ENCODE measurements at places on chromosomes 3 and 15.
A peak's percentile ranks its signal among the peaks of the same experiment; 100 is the strongest.

- no peak for DNase-seq
Observed at GRCh38 chr3:149011676-149012075, 20.3 kb downstream of the GYG1 start.

DNA sequence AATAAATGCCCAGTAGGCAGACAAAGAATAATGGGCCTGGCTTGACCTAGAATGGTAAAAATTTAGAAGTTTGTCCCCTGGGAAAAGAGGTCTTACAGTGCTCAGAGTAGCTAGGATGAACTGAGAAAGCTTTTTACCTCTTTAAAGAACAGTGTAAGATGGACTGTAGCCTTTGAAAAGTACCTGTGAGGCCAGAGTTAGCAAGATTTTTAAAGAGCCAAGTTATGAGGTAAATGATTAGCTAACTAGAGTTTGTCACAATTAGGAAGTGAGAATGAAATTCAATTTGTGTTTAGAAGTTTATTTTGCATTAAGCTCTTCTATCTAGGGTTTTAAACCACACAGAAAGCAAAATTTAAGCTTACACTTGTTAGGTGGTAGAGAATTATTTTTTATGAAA, 480.9 kb downstream of the ZIC1 start:
- DNase-seq, result no peak

DNA sequence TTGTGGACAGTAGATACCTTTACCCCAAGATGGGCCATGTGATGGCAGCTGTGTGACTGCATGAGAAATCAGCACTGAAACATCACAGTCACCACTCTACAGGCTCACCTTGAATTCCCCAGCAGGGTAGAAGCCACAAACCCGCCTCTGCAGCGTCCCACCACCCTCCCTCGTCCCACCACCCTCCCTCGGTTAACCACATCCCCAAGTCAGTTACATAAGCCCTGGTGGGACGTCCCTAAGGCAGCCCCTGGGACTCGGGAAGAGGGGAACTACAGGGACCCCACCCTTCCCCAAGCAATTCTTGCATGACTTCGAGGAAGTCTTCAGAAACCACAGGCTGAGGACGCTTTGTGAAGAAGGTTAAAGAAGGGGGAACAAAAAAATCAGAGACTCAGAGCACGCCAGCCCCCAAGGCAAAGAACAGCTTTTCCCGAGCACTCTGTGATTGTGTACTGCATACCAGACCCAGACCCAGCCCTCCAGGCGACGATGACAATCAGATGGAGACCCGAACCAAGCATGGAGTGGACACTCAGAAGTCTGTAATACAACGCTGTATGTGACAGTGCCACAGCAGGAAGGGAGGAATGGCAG, 60.5 kb downstream of the SH3BP5 start:
- DNase-seq, result no peak

- DNase-seq, result no peak
Observed at GRCh38 chr15:26084771-26085170, 221.6 kb upstream of the ATP10A start.

GRCh38 chr15:45386420-45386819, 8.1 kb upstream of the GATM start:
- DNase-seq, result no peak

DNA sequence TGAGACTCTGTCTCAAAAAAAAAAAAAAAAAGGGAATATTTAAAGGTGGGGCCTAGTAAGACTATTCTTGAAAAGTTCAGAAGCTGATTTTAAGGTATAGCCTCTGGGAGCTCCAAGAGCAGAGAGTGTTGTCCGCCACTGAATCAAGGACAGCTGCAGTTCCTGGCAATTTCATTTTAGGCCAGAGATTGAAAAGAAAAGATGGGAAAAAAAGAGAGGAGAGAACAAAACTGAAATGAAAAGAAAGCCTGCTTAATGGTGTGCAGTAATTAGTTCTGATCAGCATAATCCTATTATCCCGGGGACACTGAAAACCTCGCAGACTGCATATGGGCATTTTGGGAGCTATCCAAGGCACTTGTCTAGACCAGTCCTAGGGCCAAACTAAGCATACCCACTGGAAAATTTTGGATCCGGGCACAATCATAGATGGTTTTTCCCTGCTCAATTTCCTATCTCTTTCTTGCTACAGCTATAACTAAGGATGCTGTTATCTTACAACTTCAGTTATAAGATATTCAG, 43.2 kb downstream of the EHHADH start:
- no peak for DNase-seq

GRCh38 chr3:171088964-171089754, 62.6 kb upstream of the SLC2A2 start:
- peak; percentile 77 for DNase-seq

- DNase-seq, result no peak
Observed at GRCh38 chr3:195101001-195101583, 169.9 kb downstream of the XXYLT1 start.

- no peak for DNase-seq
Observed at GRCh38 chr3:110815008-110815583, 256.5 kb upstream of the NECTIN3 start.

DNA sequence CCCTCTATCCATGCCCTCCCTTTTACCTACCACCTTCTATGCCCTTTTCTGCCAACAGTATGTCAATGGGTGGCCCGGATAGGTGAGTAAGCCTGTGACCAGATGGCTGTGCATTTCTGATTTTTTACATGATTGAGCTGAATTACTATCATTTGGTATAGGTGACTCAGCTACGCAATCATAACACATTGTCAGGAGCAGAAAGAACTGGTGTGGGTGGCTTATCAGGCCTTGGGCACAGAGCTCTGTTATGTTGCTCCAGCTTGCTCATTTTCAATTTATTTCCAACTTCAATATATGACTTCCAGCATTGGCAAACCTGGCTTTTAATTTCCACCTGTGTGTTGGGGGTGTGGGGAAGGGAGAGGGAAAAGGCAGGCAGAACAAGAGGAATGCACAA, 86.6 kb upstream of the AGBL1 start:
- no peak for DNase-seq

- DNase-seq, result no peak
Observed at GRCh38 chr3:95939235-95939809, 875.1 kb upstream of the EPHA6 start.

- no peak for DNase-seq
Observed at GRCh38 chr3:38214560-38214959, 49.2 kb downstream of the OXSR1 start.

DNA sequence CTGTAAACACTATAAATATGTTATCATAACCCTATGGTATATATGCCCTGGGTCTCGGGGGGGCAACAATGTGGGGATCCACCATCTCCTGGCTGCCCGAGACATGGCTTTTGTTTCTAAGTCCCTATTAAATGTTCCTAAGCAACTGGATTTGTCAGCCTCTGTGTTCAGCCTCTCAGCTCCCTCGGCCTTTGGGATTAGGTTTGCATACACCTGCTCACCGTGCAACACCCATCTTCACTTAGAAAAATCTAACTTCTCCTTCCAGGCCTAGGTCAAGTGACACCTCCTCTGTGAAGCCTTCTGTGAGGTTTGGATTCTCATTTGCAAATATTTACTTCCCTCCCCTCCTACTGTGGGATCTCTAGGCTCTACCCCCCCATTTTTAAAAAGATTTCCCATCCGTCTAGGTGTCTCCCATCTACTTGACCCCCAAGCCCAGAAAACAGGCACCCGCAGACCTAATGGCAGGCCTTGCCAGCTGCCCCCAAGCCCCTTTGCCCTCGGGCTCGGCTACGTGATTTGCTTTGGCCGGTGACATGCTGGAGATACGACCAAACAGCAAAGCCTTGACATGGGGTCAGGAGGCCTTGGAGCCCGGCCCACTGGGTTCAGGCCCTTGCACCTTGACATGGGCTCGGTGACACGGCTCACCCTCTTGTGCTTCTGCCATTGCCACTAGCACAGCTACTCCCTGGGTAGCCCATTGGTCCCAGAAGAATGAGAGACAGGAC, 66.0 kb upstream of the BLM start:
- DNase-seq, result no peak

GRCh38 chr15:65952391-65953053, 83.2 kb downstream of the RAB11A start:
- DNase-seq, result no peak

DNA sequence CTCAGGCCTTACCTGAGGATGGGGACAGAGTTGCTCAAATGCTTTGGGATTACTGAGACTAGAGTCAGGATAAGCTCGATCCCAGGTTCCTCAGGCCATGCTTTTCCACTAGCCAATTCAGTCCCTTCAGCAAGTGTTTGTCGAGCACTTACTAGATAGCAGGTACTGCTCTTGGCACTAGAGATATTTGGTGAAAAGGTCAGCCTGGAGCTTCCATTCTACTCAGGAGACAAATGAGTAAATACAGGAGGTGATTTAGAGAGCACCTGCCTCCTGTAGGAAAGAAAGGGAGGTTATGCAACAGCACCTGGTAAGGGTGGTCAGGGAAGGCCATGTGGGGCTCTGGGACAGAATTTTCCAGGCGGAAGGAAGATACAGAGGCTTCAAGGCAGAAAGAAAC, 99.9 kb downstream of the CACNA1D start:
- peak; percentile 3 for DNase-seq

- peak; percentile 58 for DNase-seq
Observed at GRCh38 chr15:52256366-52256765, 39.2 kb downstream of the MYO5C start.

DNA sequence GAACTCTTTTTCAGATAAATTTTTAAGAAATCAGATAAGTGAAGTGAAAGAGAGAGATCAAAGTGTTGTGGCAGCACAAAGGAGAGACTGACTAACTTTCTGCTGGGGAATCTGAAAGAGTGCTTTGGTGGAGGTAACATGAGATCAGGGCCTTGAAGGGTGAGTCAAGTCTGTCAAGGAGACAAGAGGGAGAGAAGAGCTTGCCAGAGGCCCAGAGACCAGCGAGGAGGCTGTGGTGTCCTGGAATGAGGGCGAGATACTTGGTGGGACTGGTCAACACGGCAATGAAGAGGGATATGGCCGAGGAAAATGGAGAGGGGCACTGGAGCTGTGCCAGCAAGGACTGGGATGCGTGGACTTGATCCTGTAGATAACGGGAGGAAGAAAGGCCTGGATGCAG, 4.6 kb downstream of the TADA3 start:
- DNase-seq, result no peak

GRCh38 chr15:45114076-45114750, at the start of the genes DUOX2 and DUOXA2:
Gene DUOX2, minus strand, starts transcription at chr15:45114172. Its CDS starts 761 bp downstream, at chr15:45113411.
Gene DUOXA2, plus strand, starts transcription at chr15:45114326. Its CDS starts 280 bp downstream, at chr15:45114606.
- DNase-seq, result no peak

DNA sequence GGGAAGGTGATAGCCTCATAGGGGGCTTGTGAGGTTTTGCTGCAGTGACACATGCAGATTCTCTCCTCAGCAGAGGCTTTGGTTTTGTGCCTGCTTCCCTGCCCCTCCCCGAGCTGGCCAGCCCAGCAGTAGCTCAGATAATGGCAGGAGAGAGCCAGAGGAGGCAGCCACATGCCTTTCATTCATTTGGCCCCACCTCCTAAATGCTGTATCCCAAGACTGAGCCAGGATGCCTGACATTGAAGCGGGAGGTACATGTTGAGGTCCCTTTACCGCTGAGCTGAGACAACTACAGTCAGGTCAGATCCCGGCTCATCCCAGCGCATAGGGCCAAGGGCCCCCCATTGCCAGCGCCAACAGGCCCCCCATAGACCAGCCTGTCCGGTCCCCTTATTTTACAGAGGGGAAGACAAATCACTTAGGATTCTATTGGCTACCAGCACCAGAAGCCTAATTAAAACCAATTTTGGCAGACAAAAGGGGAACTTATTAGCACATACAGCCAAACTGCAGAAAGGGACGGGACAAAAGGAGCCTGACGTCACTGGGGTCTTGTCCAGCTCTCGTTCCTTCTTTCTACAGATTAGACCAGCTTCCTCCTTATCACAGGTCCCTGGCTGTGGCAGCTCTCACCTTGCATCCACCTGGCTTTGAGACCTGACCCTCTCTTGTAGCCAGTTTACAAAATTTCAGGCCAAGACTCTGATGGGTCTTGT, 12.1 kb upstream of the POLG start:
- no peak for DNase-seq

DNA sequence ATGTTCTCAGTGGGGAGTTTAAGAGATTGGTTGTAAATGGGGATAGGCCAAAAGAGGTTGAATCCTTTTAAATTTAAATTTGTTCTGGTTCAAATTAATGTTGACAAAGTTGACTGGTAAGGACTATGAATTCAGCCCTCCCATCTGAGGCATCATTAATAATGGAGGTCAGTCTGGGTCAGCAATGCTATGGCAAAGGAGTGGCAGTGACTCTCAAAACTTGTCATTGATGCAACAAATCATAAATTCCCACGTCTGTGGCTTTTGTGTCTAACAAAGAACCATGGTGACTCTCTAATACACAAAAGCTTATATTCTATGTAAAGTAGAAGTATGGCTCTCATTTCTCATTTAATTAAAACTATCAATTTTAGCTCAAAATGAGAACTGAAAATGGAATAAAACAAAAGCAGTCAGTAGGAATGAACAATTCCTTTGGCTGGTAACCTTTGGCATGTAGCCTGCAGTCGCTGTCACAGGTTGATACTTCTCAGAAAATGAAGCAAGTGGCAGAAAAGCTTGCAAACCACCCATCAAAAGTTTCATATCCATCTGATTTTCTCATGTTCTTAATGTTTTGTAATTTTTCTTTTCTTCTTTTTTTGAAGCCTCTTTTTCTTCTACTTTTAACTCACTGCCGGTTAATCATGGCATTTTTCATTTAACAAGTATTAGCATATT, 12.2 kb upstream of the ZBED2 start:
- DNase-seq, result no peak

- DNase-seq, result no peak
Observed at GRCh38 chr3:146387566-146387965, 81.8 kb downstream of the PLSCR2 start.

DNA sequence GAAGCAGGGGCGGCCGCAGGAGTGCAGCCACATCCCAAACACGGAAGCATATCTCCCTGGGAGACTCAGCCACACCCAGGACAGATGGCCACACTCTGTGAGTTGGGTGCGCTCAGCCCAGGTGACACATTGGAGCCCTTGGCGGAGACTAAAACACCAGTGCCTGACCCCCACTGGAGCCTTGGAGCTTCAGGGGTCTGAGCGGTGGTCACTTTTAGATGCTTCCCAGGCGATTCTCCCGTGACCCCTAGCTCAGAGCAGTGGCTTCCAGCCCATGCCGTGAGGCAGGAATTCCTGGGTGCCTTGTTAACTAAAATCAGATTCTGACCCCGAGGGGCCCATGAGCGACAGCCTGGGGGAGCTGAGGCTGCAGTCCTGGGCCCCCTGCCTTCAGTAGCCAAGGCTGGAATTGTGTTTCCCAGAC, 54.5 kb downstream of the PLXNA1 start:
- no peak for DNase-seq

DNA sequence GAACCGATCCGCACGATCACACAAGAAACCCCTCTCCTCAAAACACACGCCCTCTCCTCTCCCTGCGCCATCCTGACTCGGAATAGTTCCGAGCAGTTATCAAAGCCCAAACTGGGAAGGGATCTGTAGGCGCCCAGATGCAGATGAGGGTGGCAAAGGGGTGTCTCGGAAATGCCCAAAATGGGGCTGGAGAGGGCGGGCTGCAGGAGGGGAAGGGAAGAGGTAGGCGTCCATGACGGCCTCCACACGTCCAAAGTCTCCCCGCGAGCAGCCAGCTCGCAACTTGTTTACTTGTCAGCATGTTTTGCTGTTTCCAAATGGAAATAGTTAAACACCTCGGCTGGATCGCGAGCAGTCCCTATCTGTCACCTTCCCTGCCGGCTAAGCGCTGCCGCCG, 1.5 kb downstream of the NTRK3 start:
- no peak for DNase-seq
